CD4-positive, alpha-beta T cell (primary cell): ENCODE measurements at places on chromosomes 6 and 20.

DNA sequence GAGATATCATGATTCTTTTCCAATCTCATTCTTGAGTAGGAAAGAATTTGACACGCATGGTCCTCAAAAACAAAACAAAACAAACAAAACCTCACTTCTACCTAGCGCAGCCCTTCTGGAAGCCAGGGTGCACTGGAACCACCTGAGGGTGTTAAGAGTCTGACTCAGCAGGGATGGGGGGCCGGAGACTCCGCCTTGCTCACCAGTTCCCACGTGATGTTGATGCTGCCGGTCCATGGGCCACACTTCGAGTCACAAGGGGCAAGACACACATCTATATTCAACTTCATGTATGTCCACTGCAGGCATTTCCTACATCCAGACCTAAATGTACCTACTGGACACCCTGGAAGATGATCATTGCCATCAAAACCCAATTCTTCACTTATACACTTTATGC is 30.4 kb downstream of the BFSP1 start:
- DNase-seq, result no peak

- DNase-seq, result no peak
Measured at GRCh38 chr20:11080010-11080409, 406.2 kb upstream of the JAG1 start.

DNA sequence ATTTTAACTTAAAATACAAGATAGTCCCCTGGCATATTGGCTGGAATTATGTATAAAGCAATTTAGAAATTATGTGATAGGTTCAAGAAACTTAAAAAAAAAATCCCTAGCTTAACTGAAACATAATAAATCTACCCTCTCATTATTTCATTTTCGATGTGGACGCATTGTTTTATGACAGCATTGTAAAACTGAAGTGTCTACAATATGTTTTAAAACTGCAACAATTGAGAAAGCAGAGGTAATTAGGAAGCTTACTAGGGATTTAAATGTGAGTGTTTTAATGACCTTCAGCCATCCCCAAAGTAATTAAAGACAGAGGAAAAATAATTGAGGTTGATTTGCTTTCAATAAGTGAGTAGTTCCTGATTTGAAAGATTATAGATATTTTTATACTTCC is 776.0 kb downstream of the TBC1D32 start:
- DNase-seq, result no peak

GRCh38 chr6:72580281-72580940 is 41.5 kb upstream of the KCNQ5 start:
- DNase-seq, result no peak

DNA sequence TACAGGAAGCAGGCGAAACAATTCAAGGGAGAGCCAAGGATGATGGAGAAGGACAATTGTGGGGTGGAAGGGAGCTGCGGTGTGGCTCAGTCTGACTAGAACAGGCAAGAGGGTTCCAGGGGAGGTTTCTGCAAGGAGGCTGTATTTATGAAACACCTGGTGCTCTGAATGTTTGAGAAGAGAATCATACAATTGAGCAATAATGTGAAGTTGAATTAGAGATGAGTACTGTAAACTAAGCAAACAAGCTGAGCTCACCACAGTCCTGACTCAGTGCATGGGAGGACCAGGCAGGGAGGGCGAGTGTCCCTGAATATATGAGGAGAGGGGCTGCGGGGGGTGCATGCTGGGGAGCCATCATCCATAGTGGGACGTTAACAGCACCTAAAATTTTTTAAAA is 279.7 kb downstream of the KIF16B start:
- DNase-seq, result no peak

- DNase-seq, result no peak
Measured at GRCh38 chr20:15163632-15164031, 826.2 kb upstream of the FLRT3 start.

DNA sequence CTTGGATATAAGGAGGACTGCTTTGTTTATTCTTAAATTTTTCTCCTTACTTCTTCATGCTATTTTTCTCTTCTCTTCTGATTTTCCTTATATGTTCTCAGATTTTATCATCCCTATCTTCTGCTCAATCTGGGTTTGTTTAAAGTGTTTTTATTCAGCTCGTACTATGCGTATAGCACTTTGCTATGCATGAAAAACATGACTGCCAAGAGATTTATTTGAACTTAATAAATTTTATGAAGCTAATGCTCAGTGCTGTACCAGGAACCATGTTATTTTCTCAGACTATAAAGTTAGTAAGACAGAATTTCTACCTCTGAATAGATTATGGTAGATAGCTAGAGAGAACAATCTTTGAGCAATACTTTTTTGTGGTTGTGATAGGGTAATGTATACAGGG is 305.9 kb downstream of the LAMA2 start:
- no peak for DNase-seq

DNA sequence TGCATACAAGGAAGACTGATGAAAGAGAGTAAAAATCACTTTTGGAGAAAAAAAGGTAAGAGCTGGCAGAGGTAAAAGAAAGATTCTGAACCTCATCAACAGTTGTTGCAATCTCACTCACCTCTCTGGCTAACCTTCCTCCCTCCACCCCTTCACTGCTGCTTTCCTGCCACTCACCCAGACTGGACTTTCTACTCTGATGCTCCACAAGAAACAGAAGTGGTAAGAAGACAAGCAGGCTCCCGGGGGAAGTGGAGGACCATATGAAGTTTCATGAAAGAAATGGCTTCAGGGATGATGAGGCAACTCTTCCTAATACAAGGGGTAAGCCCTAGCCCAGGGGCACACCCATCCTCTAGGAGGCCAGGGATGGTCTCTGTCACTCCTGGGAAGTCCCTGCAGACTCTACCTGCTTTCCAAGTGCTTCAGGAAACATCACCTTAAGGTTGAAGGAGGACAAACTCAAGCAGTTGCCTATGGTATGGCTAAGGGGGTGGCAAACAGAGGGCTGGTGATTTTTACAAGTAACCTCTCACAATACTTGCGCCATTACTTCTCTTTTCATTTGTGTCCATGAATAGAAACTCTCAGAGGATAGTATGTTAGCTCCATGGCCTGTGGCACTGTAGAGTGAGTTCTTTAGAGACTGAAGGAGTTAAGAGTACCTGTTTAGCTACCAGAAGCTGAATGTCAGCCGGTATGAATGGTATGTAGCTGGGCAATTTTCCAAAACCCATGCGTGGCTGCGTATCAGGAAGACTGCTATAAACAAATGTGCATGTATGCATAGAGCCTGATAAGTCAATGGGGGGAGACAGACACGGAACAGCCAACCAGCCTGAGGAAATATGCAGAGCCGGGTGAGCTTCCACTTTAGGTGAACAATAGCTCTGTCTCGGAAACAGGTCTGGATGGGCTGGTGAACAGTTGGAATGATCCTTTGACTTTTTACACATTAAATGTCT is 112.0 kb downstream of the BACH2 start:
- DNase-seq, result no peak

DNA sequence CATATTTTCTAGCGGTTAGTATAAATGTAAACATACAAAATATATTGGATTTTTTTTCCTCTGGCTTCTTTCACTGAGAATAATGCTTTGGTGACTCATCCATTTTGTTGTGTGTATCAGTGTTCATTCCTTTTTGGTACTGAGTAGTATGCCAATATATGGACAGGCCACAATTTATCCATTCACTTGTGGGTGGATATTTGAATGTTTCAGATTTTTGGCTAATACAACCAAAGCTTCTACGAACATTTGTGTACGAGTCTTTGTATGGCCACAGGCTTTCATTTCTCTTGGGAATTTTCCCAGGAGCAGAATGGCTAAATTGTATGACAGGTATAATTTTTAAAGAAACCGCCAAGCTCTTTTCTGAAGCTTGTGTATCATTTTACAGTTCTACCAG is 677.5 kb downstream of the HDGFL1 start:
- DNase-seq, result no peak

GRCh38 chr6:62367601-62368000 is 81.6 kb upstream of the KHDRBS2 start:
- DNase-seq, result no peak

GRCh38 chr20:47648943-47649342 is 136.3 kb downstream of the SULF2 start:
- DNase-seq, result no peak

DNA sequence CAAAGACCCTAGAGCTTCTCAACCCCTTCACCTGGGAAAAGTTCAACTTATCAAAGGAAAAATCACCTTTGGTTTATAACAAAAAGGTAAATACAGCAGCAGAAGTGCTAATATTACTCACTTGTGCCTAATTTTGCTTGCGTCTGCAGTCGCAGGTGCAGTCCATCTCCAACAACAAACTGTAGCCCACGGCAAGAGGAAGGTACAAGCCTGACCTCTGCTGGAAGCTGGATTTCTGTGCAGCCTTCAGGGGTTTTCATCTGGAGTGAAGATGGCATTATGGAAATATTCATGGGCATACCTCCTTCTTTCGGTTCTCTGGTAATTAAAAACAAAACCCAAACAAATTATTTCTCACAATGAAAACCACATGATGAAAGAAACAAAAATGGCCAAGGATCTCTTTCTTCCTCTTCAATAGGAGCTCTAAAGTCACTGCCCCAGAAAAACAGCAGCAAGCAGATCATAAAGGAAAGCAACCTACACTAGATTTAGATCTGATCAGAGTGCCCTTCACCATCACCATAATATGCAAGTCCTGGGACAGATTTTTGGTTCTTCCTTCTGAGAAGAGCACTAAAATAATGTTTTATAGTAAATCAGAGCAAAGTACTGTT is 7.8 kb downstream of the UBE3D start:
- peak; percentile 19 for DNase-seq

- DNase-seq, result no peak
Measured at GRCh38 chr6:24415753-24416152, 13.0 kb downstream of the MRS2 start.

- DNase-seq, result peak; percentile 67
Measured at GRCh38 chr6:33768644-33769120, 20.2 kb downstream of the LEMD2 start.

- DNase-seq, result no peak
Measured at GRCh38 chr6:52108128-52108527, 20.7 kb upstream of the PKHD1 start.

GRCh38 chr6:168515376-168515775 is 74.4 kb downstream of the SMOC2 start:
- no peak for DNase-seq

DNA sequence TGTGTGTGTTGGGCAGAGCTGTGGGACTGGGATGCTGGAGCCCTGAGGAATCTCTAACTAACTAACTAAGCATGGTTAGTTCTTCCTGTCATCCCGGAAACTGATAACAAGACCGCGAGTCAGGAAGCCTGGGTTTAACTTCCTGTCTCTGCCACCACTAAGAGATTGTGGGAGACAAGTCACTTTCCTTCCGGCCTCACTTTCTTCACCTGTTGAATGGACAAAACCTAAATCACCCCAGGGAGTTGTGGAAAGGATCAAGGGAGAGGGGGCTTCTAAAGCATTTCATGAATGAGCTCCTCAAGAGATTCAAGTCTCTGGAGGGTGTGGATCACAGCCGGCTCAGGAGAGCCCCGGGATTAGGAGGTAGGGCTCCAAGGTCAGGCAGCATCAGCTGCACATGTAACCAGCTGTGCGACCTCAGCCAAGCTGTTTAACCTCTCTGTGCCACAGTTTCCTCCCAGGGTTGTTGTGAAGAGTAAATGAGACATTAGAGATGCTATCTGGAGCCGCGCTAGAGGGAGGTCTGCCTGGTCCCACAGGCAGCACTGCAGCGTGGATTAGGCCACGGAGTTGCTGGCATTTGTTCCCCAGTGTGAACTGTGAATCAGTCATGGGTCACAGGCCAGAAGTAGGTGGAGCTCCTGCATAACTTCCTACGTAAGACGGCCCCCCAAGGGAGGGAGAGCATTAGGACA is 105.1 kb downstream of the TOX2 start:
- peak; percentile 71 for DNase-seq

DNA sequence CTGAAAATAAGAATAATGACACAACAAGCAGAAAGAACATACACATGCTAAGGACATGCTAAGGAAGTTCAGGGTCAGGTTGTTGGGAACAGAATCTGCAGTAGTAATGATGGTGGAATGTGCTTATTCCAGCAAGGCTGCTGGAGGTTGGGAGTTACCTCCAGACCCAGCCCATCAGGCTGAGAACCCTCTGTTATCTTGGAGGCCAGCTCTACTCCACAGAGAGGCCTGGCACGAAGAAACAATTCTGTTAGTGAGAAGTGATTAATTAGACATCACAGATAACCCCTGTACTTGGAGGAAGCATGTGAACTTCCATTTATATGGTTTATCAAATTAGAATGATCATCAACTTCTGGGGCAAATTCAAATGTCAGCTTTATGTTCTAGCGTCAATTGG is 22.1 kb upstream of the ARHGAP18 start:
- DNase-seq, result no peak

- DNase-seq, result no peak
Measured at GRCh38 chr6:121998631-121999030, 400.8 kb upstream of the HSF2 start.

GRCh38 chr20:8646716-8647115 is 422.2 kb upstream of the PLCB4 start:
- no peak for DNase-seq

GRCh38 chr6:33854572-33855030 is 50.8 kb upstream of the MLN start:
- no peak for DNase-seq

GRCh38 chr6:133548423-133549159 is 307.4 kb downstream of the EYA4 start:
- DNase-seq, result no peak

- no peak for DNase-seq
Measured at GRCh38 chr6:20658516-20658915, 124.3 kb downstream of the CDKAL1 start.

DNA sequence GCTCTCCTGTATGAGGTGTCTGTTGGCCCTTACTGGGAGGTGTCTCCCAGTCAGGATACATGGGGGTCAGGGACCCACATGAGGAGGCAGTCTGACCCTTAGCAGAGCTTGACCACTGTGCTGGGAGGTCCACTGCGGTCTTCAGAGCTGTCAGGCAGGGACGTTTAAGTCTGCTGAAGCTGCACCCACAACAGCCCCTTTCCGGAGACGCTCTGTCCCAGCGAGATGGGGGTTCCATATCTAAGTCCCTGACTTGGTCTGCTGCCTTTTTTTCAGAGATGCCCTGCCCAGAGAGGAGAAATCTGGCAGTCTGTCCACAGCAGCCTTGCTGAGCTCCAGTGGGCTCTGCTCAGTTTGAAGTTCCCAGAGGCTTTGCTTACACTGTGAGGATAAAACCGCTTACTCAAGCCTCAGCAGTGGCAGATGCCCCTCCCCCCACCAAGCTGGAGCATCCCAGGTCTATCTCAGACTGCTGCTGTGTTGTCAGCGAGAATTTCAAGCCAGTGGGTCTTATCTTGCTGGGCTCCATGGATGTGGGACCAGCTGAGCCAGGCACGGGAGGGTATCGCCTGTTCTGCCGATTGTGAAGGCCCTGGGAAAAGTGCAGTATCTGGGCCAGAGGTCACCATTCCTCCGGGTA is 36.3 kb upstream of the IBTK start:
- no peak for DNase-seq

- DNase-seq, result no peak
Measured at GRCh38 chr6:136410201-136411024, 120.8 kb upstream of the BCLAF1 start.
